CD4-positive, alpha-beta T cell (primary cell): ENCODE measurements at places on chromosomes 16 and 17. TPM values are rescaled to one million over a fixed set of nuclear protein-coding genes. Genes with fewer than 3 reads are reported as not detected.

DNA sequence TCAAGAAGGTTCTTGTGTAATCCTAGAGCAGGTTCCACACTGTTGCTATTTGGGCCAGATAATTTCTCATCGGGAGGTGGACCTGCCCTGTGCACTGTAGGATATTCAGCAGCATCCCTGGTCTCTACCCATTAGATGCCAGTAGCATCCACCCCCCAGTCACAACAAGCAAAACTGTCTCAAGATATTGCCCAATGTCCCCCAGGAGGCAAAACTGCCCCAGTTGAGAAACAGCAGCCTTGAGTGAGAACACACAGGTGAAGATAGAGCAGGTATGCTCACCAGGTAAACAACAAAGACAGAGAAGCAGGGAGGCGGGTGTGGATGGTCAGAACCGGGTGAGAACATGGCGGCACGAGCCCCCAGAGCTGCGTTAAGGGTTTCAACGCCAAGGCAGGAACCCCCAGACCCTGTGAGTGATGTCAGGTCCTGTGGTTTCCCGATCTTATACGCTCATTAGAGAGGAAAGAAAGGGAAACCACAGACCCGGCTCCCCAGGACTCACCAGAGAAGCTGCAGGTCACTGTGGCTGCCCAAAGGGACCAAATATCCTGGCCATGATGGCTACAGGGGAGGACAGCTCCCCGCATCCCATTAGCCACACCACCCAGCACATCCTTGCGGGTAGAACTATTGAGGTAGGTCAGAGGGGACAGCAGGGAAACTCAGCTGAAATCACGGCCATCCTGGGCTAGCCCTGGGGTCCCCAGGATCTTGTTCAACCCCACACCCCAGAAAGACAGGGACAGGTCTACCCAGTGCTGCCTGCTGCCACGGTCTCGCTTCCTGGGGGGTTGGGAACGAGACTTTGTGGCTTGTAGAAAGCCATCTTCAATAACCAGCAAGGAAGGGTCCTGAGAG, 21.2 kb downstream of the CDC42EP4 start:
- no peak for DNase-seq
- peaks cover 17% of the 10 kb centered on the region for H3K4me1 ChIP-seq
- no peak overlapping the region for H3K4me3 ChIP-seq
- H3K27ac ChIP-seq: no peak overlapping the region

Gene SLC25A10
- total RNA-seq: 4.6 TPM

DNA sequence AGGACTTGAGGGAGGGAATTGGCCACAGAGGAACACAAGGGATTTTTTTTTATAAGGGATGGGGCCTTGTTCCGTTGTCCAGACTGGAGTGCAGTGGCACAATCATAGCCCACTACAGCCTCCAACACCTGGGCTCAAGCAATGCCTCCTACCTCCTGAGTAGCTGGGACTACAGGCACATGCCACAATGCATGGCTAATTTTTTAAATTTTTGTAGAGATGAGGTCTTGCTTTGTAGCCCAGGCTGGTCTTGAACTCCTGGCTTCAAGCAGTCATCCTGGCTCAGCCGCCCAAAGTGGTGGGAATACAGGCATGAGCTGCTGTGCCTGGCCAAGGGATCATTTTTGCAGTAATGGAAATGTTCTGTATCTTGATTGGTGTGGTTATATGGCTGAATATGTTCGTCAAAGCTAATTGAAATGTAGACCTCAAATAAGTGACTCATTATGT, 56.9 kb downstream of the VMP1 start:
- no peak for DNase-seq
- no peaks in the 10 kb centered on the region for H3K4me1 ChIP-seq
- peaks cover 15% of the 10 kb centered on the region for H3K36me3 ChIP-seq
- H3K4me3 ChIP-seq: no peak overlapping the region
- no peak overlapping the region for H3K27ac ChIP-seq

GRCh38 chr17:15109608-15110007, 155.5 kb downstream of the PMP22 start:
- H3K27ac ChIP-seq: no peak overlapping the region
- H3K27me3 ChIP-seq: no peaks in the 10 kb centered on the region
- DNase-seq: no peak
- no peaks in the 10 kb centered on the region for H3K36me3 ChIP-seq

Gene MYL11
- total RNA-seq: 2.4 TPM

- H3K27me3 ChIP-seq: no peaks in the 10 kb centered on the region
- peaks cover 19% of the 10 kb centered on the region for H3K4me1 ChIP-seq
- H3K4me3 ChIP-seq: no peak overlapping the region
- H3K27ac ChIP-seq: no peak overlapping the region
- no peak for DNase-seq
These were observed 2.8 kb upstream of the RPS15A start for GRCh38 chr16:18792836-18793433.

Gene PHLPP2
- 7.1 TPM for total RNA-seq
